ENCODE measurements at places on chromosomes 3 and 15.

DNA sequence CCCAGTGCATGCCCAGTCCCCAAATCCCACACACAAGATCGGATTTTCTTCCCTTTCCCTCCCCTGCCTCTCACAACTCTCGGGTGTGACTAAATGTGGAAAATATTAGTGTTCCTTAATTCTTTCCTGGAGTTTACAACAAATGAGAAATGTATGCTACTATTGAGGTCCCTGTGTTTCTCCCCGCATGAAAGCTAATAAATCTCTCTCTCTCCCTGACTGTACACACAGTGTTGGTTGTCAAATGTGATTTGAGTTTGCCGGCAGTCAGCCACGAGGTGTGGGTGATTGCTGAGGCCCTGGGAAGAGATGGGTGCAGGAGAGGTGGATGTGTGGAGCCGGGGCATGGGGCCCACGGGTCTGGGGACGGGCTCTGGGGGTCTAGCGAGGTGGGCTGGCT is 161.4 kb upstream of the IQSEC1 start:
- DNase-seq: no peak

DNA sequence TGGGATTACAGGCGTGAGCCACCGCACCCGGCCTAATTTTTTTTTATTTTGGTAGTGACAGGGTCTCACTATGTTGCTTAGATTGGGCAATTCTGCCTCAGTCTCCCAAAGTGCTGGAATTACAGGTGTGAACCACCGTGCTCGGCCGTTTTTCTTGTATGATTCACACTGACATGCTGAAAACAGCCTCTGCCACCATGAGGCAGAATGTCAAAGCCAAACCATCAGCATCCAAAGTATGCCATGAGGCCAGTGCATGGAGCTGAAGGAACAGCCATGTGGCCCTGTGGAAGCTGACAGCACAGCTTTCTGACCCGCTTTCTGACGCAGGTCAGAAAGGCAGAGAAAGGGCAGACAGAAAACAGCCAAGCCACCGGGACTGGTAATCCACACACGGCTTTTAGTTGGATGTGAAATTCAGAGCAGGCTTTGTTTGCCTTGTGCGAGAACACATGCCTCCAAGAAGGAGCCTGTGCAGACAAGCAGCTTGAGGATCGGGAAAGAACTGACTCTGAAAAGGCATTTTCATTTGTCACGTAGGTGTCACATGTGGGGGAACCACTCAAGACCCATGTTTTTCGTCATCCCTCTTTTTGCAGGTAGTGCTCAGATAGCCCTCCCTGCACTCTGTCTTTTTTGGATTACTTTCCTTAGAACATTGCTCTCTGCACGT is 25.1 kb downstream of the XYLB start:
- DNase-seq: no peak

DNA sequence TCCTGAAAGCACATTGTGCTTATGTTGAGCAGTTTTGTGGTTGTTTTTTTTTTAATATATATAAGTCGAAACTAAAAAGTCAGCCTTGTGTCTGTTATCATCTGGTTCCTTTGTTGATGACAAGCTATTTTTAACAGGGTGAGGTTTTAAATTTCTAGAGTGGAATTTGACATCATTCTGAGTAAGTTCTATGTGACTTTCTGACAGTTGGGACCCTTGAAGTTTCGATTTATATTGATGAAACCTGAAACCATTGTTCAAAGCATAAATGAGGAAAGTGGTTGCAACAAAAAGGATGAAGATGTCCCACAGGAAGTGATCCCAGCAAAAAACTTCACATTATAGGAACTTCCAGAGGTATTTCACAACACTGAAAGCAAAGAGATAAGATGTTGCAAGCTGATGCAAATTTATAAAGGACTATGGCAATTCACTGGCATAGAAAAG is 94.0 kb downstream of the CYP19A1 start:
- no peak for DNase-seq

DNA sequence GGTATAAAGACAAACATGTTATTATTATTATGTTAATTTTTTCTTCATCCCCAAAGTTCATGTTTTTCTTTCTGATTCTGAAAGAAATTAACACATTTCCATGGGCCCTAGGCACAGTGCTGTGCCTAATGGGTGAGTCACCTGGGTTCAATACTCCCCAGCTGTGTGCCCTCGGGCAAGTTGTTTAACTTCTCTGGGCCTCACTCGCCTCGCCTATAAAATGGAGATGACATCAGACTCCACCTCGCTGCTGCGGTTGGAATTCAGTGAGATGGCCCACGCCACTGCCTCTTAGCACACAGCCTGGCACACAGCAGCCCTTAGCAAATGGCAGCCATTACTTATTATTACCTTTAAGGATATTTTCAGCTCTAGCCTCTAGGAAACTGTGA is 22.6 kb downstream of the DNASE1L3 start:
- no peak for DNase-seq

- DNase-seq: no peak
Observed at GRCh38 chr3:144332868-144333267, 361.2 kb downstream of the DIPK2A start.

- no peak for DNase-seq
Observed at GRCh38 chr15:100934726-100935125, 15.6 kb downstream of the LRRK1 start.

Measured in C1 segment of cervical spinal cord (tissue), 14 donors.